ENCODE measurements at places on chromosomes 5 and 9.

- no peak for DNase-seq
These were observed 108.6 kb upstream of the TMEM161B start for GRCh38 chr5:88377240-88377639.

- DNase-seq, result no peak
These were observed 157.4 kb upstream of the OTULINL start for GRCh38 chr5:14424011-14424685.

DNA sequence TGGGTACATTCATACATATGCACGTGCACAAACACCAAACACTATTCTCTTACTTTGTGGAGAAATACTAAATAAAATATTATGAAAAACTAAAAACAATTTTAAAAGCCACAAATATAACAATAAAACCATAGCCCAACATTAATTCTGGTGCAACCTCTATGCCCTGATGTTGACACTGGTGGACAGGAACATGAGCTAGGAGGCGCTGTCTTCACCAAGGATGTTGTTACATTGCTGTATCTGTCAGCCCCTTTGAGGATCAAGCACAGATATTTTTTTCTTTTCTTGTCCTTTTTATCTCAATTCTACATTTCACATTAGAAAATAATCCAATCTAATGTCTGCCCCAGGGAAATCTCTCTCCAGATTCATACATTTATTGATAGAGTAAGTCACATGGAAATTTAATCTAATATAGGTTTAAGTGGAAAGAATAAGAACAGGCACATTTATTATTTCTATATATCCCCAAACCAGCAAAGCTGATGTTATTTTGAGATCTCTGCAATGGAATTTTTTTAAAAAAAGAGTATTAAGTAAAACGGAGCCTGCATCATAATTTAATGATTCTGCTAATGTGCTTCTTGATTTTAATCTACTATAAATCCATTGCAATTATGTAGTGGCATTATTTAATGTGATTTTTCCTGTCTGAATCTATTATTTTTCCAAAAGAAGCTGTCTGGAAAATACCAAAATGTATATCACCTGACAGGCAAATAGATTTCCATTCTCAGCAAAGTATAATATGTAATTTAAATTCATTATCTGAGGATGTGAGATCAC lies 716.5 kb downstream of the MTRR start:
- no peak for DNase-seq

DNA sequence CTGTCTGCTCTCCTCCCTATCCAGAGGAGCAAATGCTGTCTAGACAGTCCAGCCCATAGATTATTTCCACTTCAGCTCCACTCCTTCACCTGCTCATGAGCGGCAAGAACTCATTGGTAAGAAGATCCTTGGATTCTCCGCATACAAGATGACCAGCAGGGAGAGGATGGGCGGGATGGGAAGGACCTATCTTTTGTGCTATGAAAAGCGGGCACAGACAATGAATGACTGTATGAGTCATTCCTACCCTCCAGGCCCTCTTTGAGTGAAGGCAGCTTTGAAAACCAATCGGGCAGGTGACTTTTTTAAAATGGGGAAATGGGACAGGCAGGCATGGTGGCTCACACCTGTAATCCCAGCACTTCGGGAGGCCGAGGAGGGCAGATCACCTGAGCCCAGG lies 49.4 kb downstream of the SMIM23 start:
- no peak for DNase-seq

GRCh38 chr5:13640270-13640669 lies 304.2 kb downstream of the DNAH5 start:
- DNase-seq, result no peak

DNA sequence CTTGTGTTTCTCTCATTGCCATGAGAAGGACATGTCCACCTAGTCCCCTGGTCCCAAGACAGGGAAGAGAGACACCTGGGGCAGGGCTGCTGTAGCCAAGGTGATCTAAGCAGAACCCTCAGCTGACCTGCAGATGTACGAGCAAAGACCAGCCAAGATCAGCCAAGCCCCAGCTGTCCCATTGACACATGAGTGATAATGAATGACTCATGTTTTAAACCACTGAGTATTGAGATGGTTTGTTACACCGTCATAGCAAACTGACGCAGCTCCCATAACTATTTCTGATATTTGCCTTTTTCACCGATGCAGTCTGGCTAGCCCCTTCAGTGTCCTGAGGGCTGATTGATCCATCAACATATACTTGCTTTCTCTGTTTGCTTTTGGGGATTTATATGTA lies 6.7 kb downstream of the OR1K1 start:
- no peak for DNase-seq

GRCh38 chr5:6302075-6302474 lies 76.3 kb downstream of the MED10 start:
- no peak for DNase-seq

- no peak for DNase-seq
These were observed 447.9 kb upstream of the SGCD start for GRCh38 chr5:155878991-155879575.

DNA sequence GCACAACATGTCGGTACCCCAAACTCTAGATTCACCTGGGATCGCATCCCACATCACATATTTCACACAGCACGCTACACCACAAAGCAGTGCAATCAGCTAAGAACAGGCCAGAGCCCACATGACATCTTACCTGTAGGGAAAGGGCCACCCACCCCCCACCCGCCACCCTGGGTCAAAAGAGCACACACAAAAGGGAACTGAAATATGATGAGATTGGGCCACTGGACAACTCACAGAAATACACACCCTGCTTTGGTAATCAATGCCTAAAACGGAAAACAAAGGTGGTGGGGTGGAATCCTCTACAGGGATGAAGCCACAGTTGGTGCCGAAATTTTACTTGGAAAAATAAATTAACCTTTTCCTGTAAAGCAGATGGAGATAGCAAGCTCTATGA lies 13.1 kb downstream of the RETREG1 start:
- no peak for DNase-seq

- DNase-seq, result no peak
These were observed 7.2 kb downstream of the CYFIP2 start for GRCh38 chr5:157273131-157273556.

DNA sequence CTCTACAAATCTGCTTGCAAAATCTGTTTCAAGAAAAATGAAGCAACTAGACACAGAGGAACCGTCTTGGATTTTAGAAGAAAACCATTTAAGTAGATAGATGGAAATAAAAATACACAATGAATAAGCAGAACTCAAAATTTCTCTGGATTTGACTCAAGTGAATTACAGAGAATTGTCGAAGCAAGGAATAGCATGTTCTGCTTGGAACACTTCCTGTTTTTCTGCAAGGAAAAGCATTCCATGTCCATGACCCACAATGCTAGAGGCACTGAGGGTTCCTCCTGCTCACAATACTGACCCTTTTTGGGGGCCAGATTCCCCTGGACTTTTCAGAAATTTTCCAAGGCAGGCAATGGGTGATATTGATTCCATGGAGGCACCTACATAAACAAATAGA lies 29.8 kb downstream of the PRUNE2 start:
- DNase-seq, result no peak

- DNase-seq, result no peak
These were observed 4.4 kb downstream of the CRB2 start for GRCh38 chr9:123360161-123361085.

GRCh38 chr9:85516455-85516854 lies 225.3 kb downstream of the AGTPBP1 start:
- no peak for DNase-seq

GRCh38 chr9:136977223-136977622 lies at the start of gene PTGDS:
Gene PTGDS (plus strand): TSS chr9:136977504. CDS start chr9:136977579, 75 bp downstream.
- no peak for DNase-seq

DNA sequence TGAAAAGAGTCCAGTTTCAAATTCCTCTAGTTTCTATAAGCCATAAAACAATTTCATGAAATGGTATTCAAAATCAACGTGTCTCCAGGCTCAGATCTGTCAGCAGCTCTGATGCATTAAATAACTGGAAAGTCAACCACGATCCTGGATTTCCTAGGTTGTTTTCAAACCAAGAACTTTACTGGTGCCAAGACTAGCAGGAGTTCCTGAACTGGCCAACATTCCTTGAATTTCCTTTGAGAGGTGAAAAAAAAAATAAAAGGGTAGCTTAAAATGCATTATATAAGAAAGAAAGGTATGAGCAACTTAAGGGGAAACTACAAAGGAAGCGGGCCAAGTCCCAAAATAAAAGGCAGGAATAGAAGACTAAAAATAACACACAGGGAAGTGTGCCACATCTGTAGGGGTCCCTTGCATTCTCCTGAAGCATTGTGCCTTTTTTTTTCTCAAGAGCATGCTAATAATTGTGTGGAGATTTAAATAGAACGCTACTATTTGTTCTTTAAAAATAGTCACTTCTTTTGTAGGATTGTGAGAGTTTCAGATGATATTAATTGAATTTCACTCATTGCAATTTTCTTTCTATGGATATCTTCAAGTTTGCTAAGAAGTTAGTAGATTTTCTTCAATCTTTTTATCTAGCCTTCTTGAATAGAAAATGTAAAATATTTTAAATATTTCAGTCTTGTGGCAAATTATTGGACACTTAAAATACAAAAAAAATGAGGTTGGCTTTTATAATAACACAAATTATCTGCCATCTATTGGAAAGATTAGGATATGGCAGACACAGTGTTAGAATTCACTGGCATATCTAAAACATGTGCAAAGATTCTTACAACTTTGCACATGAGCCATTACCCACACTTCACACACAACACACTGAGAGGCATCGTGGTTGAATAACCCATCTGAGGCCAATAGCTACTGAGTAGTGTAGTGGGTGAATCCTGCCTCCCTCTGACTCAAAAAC lies 15.3 kb downstream of the ESM1 start:
- no peak for DNase-seq

DNA sequence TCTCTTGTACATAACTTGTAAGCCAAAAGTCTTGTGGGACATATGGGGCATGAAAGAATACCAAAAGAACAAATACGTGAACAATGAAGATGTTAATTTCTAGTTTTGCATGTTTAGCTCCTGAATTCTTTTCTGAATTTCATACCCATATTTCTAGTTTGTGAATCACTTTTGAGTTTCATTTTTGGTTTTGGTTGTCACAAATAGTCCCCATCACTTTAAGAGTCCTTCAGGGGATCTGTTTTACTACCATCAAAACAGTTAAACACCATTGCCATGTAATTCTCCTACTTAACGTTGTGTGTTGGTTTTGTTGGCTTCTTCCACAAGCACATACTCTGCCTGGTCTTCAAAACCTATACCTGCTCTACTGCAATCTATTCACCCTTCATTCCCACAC lies 27.0 kb downstream of the VCAN start:
- DNase-seq, result no peak

GRCh38 chr5:113723021-113723420 lies 209.5 kb downstream of the YTHDC2 start:
- DNase-seq, result no peak

- DNase-seq, result no peak
These were observed 264.0 kb downstream of the MAN2A1 start for GRCh38 chr5:109953761-109954160.

- no peak for DNase-seq
These were observed 390 bp upstream of the SNX2 start for GRCh38 chr5:122774519-122774860.

DNA sequence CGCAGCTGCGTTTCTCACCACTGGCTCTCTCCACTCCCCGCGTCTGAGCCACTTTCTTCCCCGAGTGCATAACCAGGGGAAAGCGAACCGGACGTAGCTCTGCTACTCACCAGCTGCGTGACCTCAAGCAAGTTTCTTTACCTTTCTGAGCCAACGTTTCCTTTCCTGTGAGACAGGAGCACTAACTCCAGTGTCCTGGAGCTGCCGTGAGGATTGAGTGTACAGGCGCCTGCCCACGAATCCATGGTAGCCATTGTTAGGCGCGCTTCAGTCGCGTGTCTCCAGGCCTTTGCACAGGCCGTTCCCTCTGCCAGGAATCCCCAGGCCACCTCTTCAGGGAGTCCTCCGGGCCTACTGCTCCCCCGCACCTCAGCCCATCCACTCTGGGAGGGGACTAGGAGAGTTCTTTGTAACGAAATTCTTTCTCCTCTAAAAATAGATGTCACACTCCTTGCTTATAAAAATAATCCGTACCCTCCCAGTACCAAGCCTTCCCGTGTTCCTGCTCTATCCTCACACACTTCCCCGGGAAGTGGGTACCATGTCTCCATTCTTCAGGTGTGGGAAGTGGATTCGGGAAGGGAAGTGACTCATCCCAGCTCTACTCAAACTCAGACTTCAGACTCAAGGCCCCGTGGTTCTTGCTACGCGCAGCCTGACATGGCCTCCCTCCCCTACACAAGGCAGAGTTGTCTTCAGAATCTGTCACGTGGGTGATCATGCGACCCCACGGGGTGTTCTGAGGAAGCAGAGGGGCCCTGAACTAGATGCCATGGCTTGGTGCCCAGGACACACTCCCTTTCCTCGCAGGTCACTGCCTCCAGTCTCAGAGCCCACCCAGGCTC lies 16.1 kb upstream of the CRB2 start:
- DNase-seq, result no peak

DNA sequence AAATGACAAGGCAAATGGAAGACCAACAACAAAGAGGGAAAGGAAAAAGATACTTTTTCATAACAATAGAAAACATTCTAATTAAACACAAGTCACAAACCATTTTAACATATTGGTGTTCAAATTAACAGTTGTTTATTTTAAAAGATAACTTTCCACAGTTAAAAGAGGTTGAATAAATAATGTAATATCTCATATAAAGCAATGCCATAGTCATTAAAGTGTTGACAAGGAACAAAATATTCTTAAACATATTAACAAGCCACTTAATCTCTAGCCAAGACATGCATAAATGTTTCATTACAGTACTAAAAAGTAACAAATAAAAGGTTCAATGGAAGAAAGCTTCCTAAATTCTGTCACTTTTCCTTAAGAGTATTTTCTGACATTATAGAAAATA lies 12.6 kb downstream of the TMEM161B start:
- no peak for DNase-seq

DNA sequence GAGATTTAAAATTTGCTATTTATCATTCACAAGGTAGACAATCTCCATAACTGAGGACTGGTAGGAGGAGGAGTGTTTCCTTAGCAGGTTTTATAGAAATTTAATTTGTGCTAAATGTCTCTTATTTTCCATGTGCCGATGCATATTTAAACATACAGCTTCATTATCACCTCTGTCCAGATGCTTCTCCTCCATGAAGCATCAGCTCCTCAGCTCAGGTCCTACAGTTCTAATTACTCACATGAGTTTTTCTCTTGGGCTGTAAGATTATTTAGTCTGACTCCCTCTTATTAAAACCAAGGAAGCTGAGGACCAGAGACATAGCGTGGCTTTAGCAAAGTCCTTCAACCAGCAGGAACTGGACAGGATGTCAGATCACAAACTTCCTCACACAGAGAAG lies 300.2 kb upstream of the PANK3 start:
- DNase-seq, result no peak

DNA sequence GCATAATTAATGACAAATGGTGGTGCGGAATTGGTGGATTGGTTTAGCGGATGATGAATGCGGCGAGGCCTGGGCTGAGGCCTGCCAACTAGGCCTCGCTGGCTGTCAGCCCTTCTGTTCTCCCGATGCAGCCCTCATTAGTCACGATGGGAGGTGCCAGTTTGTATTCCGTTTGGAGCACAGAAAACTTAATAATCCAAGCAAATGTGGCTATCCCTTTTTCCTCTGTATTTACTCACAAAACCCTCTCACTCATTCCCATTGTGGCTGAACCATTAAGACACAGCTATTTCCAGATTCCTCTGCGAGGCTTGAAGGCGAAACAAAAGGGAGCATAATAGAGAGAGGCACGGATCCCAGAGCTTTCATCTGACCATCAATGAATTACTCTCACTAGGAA lies 114.3 kb downstream of the MVB12B start:
- DNase-seq, result no peak

Measured in esophagus squamous epithelium (tissue), 5 donors.